Gastrocnemius medialis (tissue), 4 donors: ENCODE measurements at places on chromosomes 12 and 14.
A peak's percentile ranks its signal among the peaks of the same experiment; 100 is the strongest.

DNA sequence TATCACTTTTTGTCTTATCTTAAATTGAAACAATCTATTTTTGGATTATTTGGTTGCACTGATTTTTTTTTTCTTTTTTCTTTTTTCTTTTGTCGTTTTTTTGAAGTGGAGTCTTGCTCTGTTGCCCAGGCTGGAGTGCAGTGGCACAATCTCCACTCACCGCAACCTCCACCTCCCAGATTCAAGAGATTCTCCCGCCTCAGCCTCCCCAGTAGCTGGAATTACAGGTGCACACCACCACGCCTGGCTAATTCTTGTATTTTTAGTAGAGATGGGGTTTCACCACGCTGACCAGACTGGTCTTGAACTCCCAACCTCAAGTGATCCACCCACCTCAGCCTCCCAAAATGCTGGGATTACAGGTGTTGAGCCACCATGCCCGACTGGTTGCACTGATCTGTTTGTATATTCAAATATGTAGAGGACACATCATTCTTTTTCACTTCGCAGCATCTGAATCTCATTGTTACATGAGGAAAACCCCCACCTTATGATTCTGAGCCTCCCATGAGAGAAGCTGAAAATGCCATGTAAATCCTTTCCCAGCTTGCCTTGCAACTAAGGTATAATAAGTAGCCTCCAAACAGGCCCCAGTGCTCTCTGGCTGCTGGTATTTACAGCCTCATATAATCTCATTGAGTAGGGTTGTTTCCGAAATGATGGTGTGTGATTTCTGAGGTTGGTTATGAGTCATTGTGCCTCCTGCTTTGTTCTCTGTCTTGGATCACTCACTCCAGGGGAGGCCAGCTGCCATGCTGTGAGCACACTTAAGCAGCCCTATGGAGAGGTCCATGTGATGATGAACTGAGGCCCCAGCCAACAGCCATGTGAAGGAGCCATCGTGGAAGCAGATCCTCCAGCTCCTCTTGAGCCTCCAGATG lies 5.2 kb upstream of the HSP90B1 start:
- DNase-seq: peak; percentile 37

- DNase-seq: no peak
Measured at GRCh38 chr12:122460061-122460460, 37.6 kb upstream of the CLIP1 start.

GRCh38 chr14:32578181-32578580 lies 249.1 kb downstream of the AKAP6 start:
- no peak for DNase-seq

DNA sequence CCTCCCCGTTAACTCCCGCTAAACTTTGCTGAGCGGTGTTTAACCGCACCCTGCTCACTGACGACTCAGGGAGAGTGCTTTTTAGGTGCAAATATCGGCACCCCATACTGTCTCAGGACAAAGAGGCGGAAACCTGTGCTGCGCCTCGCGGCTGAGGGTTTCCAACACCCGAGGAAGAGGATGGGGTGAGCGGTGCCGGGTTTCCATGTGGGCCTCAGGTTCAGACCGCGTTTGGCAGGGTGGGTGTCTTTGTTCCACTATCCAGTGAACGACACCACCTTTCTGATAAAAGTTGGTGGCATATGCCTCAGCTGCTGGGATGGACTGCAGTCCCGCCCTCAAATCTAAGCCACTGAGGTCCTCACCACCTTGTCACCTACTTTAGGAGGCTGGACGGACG lies 3.0 kb downstream of the RFLNA start:
- DNase-seq: no peak

DNA sequence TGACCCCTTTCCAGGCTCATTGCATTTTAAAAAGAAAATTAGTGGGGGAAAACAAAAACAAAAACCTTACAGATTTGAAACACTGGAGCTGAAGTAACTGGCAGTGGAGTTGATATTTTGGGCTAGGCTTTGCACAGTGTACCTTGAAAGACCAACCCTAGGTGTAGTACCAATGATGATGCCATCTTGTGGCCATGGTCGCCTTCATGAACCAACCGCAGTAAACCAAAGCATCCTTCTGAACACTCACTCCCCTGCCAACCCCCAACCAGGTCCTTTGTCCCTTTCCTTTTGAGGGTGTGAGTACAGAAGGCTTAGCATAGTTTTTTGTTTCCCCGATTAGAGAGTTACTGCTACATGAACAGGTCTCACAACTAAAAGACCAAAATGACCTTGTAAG lies 5.9 kb downstream of the TOMM20L start:
- no peak for DNase-seq

DNA sequence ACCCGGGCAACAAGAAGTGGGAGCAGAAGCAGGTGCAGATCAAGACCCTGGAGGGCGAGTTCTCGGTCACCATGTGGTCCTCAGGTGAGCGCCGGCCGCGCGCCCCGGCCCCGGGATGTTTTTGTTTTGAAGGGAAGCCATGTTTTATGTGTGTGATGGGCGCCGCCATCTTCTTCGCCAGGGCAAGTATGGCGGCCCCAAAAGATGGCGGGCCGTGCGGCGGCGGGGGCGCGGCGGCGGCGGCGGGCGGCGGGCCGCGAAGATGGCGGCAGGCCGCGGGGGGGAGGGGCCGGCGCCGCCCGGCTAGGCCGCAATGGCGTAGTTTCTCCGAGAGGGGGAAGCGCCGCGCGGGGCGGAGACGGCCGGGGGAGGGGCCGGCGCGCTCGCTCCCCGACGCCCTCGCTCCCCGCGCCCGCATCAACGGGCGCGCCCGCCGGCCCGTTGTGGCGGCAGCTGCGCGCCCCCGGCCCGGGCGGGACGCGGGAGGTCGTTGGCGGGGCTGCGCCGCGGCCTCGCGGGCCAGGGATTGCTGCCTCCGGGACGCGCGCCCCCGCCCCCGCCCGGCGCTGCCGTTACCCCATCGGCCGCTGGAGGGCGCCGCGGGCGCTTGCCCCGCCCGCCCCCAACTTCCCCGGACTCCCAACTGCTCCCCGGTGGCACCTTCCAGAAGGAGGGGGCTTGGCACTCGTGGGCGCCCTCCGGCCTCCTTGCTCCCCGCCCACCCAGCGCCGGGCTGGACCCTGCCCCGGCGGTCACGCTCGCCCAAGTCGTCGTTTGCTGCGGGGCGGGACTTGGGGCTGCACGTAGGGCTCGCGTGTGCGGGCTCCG lies 1.1 kb downstream of the YY1 start:
- DNase-seq: peak; percentile 77

GRCh38 chr12:132675757-132676432 lies 11.2 kb downstream of the POLE start:
- no peak for DNase-seq

GRCh38 chr12:80777587-80777986 lies 60.9 kb downstream of the MYF5 start:
- no peak for DNase-seq

- no peak for DNase-seq
Measured at GRCh38 chr14:104821229-104821945, 20.5 kb downstream of the ZBTB42 start.

DNA sequence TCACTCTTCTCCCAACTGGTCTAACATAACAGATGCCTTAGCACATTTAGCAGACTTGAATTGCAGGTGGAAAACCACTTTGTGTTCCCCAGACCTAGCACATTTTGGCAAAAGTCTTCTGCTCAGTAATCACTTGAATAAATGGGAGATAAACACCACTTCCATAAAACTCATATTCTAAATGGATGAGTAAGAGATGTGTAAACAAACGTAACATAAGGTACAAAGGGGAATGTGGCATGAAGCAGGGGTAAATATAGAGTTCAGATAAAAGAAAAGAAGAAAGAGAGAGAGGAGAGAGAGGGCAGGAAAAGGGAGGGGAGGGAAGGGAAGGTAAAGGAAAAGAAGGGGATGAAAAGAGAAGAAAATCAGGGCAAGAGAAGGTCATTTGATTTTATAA lies 17.0 kb upstream of the KERA start:
- no peak for DNase-seq

DNA sequence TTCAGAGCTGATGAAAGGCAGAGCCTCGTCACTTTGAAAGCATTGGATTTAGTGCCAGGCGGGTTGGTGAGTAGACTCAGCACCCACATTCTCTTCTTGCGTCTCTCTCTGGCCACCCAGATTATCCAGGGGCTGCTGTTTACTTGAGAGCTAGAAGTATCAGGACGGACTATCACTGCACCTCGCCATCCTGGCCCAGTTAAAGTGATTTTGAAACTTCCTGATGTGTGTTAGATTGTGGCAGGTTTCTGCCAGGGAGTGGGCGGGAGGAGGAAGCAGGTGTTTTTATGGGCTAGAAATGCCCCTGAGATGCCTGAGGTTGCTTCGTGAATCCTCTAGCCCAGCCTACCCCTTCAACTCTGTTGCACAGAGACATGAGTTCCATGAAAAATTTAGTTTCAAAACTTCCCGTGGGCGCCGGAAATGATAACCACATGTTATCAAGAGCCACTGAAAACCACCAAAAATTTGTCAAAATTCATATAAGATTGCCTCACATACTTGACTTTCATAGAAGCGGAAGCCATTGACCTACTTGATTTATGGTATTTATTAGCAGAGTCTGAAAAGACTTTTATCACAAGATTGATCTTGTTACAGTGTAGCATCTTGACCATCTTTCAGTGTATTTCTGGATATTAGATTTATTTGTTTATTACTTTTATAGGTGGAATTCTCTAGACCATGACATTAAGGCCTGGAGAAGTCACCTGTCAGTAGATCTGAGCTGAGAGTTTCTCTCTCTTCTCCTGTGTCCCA lies 466.0 kb downstream of the RAD51B start:
- DNase-seq: no peak

- peak; percentile 90 for DNase-seq
Measured at GRCh38 chr14:75648066-75648838, 12.4 kb downstream of the ERG28 start.

DNA sequence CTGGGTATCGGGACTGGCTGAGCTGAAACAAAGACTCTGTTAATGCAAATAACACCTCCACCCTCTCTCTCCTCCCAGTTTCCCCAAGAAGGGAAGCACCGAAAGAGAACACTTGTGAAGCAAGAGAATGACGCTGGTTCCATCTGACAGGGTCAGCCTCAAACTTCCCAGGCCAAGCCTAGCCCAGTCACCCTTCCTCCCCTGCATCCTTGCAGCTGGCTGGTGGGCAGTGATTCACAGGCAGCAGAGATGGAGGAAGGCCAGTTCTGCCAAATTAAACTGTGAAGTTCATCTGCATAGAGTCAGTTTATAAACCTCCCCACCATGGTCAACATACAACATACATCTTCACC lies 2.8 kb downstream of the LRRC74A start:
- no peak for DNase-seq

- DNase-seq: no peak
Measured at GRCh38 chr12:99977550-99977949, 7.2 kb downstream of the ANKS1B start.

DNA sequence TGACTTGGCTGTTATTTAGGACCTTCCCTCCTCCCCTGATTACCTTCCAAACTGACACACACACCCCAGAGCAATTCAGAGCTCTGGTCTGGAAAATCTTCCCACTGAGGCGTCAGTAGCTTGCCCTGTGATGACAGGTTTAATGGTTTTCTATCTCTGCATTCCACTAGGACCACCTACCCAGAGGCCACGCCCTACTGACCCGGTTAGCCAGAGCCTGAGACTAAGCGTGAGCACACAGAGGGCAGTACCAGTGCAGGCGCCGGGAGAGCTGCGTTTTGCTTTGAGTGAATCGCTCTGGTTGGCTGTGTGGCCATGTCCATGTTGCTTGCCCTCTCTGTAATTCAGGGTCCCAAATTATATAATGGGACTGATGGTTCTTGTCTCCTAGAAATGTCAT lies 36.2 kb upstream of the ATP2A2 start:
- DNase-seq: no peak

DNA sequence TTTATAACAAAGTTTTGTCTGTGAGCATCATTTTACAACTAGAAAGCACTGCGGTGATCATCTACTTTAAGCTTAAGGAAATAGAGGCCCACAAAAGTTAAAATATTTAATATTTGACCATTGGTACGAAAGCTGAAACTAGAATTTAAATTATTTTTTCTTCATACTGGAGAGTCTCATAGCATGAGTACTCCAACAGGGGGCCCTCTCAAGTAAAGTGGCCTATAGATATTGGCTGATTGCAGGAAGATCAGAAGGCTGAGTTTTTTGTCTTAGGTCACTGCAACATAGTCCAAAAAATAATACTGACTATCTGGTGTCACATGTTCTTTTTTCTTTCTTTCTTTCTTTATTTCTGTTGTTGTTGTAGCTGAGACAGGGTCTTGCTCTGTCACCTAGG lies 75.3 kb upstream of the ZDHHC17 start:
- no peak for DNase-seq

- no peak for DNase-seq
Measured at GRCh38 chr12:6555018-6555691, 687 bp downstream of the IFFO1 start.

DNA sequence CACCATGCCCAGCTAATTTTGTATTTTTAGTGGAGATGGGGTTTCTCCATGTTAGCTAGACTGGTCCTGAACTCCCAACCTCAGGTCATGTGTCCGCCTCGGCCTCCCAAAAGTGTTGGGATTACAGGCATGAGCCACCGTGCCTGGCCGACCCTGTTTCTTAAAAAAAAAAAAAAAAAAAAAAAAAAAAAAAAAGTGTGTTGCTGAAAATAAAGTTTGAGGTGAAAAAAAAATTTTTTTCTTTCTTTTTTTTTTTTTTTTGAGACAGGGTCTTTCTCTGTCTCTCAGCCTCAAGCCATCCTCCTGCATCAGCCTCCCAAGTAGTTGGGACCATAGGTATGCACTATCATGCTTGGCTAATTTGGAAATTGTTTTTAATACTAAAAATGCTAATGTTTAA lies 11.3 kb downstream of the RBM25 start:
- no peak for DNase-seq

DNA sequence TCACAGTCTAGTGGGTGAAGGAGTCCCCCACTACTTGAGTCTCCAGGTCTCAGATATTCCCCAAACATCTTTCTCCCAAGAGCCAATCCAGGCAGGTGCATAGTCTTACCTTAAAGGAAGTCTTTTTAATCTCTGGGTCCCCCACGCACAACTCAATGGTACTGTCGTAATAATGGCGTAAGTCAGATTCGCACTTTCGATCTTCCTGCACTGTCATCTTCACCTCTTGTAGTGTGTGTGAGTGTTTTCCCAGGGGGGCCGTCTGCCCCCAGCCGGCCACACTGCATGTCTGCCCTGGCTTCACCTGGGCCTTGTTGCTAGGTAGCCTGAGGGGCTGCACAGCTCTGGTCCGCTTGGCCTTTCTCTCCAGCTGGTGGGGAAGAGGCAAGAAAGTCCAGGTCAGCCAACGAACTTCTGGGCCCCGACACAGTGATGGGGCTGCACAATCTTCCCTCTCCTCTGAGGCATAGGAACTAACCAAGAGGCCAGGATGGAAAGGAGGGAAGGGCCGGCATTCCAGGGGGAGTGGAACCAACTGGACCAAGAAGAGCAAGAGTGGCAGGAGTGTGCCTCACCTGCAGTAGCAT lies 2.1 kb downstream of the GZMB start:
- no peak for DNase-seq
